ENCODE measurements at places on chromosomes 2 and 18.

GRCh38 chr2:44102790-44103562, 65.7 kb upstream of the PPM1B start:
- no peak for DNase-seq

DNA sequence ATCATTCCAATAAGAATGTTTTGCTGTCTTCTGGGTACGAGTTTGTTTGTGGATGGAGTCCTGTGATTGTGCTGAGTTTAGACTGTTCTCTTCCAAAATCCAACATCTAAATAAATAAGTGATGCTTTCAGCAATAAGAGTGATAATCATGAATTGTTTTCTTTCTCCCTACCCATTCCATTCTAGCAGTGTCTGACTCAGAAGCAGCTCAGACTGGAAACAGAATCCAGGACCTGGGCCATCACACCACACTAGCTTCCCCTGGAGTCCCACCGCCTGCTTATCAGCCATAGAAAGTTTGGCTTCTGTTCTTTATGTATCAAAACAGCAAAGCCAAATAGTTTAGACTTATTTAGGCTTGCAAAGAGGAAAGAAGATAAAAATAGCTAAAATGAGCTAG, 76.4 kb upstream of the CNGA3 start:
- no peak for DNase-seq

GRCh38 chr2:53942280-53942679, 28.5 kb downstream of the PSME4 start:
- no peak for DNase-seq

DNA sequence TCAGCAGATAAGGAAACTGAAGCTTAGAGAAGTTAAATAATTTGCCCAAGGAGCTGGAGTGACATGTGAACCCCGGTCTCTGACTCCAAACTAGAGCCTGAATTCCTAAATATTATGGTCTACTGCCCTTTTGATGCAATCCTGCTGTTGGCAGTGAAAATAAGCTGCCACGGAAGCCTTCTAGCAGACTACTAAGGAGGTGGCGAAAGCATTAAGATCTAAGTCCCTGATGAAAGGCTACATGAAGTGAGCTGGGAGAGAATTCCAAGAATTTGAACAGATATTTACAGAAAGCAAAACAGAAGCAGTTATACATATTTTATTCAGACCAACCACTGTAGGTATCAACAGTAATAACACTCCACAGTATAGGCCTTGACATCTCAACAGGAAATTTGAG, 28.1 kb downstream of the TRMT61B start:
- DNase-seq: no peak

GRCh38 chr18:63025251-63026090, 294.1 kb downstream of the BCL2 start:
- peak; percentile 13 for DNase-seq

DNA sequence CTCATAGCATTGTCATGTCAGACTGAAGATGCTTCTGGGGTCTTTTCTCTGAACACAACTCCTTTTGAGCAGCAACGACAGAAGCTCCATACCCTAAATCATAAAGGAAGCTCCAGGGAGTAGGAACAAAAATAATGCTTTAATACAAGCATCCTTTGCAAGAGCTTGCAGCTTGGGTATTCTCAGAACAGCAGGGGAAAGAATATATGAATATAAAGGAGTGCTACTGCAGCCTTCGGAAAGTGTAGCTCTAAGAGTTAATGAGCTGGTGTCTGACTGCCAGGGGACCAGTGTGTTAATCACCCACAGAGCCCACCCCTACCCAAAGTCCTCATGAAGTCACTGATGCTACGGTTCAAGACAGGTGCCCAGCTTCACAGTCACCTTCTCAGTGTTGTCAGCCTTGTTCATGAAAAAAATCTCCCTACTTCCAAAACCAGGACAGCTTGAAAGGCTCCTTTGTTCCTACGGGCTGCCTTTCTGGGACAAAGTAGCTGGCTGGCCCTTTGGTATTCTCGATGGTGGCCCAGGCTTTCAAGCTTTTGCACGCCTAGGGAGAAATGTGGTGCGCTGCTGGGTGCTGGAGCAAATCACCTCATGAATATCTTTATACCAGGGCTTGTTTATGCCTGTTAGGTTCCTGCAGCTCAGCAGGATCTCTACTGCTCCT, 259.7 kb downstream of the CMPK2 start:
- no peak for DNase-seq

GRCh38 chr2:100610381-100610831, 47.6 kb downstream of the PDCL3 start:
- peak; percentile 71 for DNase-seq

GRCh38 chr2:56234241-56234640, 50.5 kb downstream of the CCDC85A start:
- DNase-seq: no peak

DNA sequence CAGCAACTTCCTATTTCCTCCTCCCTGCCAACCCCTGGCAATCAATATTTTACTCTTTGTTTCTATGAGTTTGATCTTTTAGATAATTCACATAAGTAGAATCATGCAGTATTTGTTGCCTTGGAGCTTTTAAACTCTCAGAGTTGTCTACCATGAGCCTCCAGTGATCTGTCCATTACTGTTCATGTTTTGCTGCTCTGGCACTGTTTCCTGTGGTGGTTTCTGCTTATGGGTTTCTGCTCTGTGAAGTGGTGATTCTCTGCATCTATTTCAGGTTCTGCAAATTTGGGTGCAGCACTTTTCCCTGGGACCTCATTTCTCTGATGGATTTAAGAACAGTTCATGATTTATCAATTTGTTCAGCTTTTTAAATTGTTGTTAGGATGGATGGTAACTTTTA, 908.1 kb upstream of the FANCL start:
- no peak for DNase-seq

DNA sequence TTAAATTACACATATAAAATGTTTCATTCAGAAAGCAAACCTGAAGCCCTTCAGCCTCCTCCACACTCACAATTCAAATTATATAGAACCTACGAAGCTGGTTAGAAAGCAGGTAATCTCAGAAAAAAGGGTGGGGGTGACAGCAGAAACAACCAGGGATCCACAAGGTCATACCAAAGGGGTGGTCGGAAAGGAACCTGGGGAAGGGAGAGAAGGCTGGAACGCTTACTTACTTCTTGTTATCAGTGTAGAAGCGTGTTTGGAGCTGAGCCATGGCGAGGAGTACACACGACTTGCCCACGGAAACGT, 316 bp downstream of the WDR12 start:
- no peak for DNase-seq

DNA sequence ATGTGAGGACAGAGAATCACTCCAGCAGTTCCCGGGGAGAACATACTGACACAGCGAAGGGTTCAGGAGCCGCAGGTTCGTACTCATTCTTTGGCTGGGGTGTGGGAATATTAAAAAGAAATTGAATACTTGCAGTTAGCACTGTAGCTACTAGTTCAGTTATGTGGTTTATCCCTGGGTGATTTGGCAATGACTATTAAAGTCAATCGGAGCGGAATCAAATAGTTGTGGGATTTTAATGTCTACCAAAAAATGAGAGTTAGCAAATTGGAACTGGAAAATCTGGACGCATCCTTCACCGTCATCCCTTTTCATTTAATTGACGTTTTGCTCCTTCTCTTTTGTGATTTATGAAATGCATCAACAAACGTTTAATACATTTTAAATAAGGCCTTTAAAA, 50.8 kb downstream of the GBX2 start:
- DNase-seq: no peak

GRCh38 chr2:25744055-25744454, 70.7 kb upstream of the DTNB start:
- DNase-seq: no peak

GRCh38 chr2:112889976-112890375, 21.0 kb upstream of the IL37 start:
- no peak for DNase-seq

DNA sequence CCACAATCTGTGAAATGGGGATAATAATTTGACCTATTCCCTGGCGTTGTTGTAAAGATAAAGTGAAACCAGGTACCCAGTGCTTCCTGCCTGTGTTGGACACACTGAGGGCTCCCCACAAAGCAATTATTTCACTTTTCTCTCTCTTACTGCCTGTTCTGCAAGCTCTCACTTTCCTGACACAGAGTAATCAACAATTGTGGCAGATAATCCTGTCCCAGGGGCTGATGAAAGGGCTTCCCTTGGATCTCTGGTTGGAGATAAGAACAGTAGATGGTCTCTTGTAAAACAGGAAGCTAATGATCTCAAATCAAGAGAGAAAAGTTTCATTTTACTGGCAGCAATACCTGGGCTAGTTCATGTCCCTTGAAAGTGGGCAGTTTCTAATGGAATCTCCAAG, 190.4 kb upstream of the EPHA4 start:
- no peak for DNase-seq

DNA sequence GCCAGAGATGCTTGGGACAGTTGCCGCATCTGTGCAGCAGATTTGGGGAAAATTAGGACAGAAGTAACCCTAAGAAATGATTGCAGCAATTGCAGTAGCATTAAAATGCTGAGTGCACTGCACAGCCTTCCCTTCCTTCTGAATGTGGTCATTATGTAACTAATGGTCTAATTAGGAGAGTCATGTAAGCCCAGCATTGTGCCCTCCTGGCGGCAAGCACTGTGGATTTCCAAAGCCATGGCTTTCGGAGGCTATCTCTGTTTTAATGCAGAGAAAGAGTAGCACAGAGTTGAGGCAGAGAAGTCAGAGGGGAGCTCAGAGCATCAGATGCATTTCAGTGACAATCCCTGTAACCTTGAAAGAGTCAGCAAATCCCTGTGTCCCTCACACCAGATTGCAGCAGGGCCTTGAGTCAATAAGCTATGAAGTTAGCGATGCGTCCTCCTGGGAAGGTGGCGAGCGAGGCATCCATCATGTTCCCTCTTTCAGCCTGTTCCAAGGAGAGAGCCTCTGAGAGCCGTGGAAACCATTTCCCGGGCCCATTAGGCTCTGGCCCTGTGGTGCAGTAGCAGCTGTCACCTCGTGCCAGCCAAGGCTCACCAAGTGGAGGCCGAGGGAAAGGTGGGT, 307.2 kb downstream of the FBXO15 start:
- DNase-seq: no peak

GRCh38 chr18:76894566-76895346, 72.4 kb downstream of the ZNF236 start:
- DNase-seq: no peak

- peak; percentile 61 for DNase-seq
Measured at GRCh38 chr2:144357623-144358373, 162.1 kb downstream of the ZEB2 start.

GRCh38 chr2:97926946-97927345, 68.8 kb downstream of the TMEM131 start:
- DNase-seq: no peak

DNA sequence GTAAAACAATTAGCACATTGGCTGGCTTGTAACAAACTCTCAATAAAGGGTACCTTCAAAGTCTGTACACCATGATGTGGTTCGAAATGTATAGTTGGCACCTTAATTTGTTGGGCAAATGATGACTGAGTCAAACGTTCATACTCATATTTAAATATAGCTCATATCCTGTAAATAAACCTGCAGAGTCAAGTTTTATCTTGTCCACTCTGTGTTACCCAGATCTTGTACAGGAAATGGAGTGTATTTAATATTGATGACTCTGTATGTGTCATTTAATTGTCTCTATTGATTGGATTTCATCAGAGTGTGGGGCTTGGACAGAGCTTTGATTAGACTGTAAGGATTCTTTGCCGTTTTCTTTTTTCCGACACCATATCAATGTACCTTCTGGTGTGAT, 805.6 kb upstream of the ZEB2 start:
- no peak for DNase-seq

- DNase-seq: no peak
Measured at GRCh38 chr18:13481820-13482617, 244.3 kb downstream of the FAM210A start.

DNA sequence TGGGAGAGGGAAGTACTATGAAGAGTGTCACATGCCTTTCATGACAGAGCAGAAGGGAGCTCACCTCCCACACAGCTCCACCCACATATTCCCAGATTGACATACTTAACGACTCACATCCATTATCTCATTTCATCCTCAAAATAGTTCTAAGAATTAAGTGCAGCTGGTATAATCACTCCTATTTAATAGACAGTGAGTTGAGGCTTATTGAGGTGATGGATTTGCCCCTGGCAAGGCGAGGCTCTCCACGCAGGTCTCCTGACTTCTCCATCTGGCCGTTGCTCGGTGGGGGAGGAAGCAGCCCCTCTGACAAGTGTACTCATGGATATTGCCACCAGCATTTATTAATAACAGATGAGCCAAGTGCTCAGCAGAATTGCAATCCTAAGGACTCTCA, 81.4 kb downstream of the TGOLN2 start:
- no peak for DNase-seq

GRCh38 chr2:33023728-33024500, 77.2 kb downstream of the LTBP1 start:
- DNase-seq: no peak

DNA sequence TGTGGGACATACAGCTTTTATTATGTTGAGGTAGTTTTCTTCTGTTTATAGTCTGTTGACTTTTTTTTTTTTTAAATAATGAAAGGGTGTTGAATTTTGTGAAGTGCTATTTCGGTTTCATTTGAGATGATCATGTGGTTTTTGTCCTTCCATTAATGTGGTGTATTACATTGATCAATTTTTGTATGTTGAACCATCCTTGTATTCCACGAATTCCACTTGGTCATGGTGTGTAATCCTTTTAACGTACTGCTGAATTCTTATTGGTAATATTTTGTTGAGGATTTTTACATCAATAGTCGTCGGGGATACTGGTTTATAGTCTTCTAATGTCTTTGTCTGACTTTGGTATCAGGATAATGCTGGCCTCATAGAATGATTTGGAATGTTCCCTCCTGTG, 18.8 kb downstream of the ALMS1 start:
- no peak for DNase-seq

DNA sequence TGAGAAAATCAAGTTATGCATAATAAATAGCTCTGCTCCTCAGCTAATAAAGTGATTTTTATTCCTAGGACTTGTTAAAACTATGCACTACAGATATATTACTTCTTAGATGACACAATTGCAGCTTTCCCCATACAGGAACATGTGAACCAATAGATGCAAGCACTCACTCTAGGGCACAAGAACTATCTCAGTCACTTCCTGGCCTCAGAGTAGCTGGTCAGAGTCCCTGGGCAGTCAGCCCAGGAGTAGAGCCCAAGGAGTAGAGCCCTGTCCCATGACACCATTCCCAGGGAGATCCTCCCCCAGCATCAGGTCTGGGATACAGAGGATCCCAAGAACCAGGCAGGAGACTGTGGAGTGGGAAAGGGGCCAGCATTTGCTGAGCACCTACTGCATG, 2.7 kb downstream of the TNS1 start:
- no peak for DNase-seq

GRCh38 chr2:32666704-32667103, 38.9 kb downstream of the TTC27 start:
- no peak for DNase-seq

DNA sequence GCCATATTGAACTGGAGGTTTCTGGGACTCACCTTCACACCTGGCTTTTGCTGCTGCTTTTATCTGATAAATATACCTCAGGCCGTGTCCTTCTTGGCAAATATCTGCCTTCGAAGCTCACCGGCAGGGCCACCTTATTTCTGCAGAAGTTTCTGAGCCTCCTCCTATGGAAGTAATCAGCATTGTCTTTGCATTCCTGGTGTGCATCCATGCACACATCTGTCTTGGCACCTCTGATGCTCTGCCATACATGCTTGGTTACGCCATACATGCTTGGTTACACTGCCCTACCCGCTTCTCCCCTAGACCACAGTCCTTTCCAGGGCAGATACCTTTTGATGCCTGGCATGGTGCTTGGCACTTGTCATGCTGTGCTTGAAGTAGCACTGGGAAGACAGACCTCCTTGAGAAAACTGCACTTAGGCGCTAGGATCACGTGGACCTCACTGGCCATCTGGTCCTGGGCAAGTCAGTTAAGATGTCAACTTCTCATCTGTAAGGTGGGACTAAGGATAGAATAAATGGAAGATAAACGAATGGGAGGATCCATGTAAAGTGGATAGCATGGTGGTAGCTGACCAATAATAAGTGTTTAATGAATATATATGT, 66.8 kb downstream of the ZNF236 start:
- no peak for DNase-seq

All from NCI-H460 (cell line).